Stimulated activated CD8-positive, alpha-beta memory T cell treated with anti-CD3 and anti-CD28 coated beads, Interleukin-4, amount 100 ng/mL, for 4 hours (primary cell): ENCODE measurements at places on chromosomes 5 and 9.
A peak's percentile ranks its signal among the peaks of the same experiment; 100 is the strongest.

DNA sequence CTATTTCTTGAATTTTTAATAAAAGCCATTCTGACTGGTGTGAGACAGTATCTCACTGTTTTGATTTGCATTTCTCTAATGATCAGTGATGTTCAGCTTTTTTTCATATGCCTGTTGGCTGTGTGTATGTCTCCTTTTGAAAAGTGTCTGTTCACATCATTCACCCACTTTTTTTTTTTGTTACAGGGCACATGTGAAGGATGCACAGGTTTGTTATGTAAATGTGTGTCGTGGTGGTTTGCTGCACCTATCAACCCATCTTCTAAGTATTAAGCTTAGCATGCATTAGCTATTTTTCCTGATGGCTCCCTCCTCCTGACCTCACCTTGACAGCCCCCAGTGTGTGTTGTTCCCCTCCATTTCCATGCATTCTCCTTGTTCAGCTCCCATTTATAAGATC is 39.3 kb upstream of the IFNE start:
- DNase-seq: no peak

GRCh38 chr9:84061613-84062193 is 81.1 kb downstream of the RMI1 start:
- no peak for DNase-seq

- no peak for DNase-seq
Observed at GRCh38 chr5:96745844-96746531, 61.8 kb downstream of the ERAP1 start.

DNA sequence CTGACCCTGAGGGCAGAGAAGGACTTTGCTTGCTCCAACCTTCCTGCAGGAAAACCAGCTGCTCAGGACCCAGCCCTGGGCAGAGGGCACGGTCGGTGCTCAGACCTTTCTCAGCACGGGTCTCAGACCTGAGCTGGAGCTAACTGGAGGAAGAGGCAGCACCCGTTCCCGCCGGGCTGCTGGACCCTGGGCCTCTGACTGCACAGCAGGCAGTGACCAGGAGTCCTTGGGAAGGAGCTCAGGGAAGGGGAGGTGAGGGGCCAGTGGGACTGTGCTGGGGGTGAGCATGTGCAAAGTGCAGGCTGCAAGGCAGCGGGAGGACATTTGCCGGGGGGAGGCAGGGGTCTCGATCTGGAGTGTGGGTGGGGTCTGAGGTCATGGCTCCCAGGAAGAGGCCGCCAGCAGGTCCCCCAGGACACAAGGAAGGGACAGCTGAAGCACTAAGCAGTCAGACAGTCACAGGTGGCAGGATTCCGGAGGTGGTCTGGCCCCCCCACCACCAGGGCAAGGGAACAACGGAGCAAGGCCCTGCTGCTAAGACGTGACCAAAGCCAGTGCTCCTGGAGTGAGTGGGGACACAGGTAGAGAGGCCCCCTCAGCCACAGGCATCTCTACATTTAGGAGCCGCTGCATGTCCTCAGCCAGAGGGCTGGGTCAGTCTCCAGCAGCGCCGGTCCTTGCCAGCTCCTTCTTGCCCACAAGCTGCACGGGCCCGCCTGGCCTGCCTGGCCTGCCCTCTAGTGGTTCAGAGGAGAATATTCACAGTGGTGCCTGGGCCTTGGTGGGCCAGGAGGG is 4.8 kb upstream of the DPM2 start:
- no peak for DNase-seq

DNA sequence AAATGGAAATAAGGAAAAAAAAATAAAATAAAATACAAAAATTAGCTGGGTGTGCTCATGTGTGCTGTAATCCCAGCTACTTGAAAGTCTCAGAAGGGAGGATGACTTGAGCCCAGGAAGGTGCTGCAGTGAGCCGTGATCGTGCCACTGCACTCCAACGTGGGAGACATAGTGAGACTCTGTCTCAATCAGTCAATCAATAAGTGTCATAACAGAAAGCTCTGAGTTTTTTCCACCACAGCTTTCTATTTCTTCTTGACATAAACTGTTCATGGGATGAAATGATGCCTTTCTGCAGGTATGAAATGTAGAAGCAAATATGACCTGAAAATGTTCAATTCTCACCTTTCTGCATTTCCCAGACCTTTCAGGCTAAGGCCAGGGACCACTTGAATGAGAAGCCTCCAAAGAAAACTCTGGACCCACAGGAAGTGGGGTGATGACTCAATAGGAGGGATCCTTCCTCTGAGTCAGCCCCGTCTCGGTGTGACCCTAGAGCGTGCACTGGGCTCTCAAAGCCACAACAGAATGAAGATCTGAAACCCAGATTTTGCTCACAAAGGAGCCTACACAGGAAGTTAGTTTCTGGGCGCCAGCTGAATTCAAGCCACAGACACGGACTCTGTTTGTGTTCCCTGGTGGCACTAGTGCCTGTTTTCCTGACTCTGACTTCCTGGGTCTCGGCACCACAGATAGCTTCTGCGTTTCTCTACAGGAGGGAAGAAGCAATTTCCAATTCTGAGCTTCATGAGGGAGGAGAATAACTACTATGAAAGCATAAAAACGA is 62.0 kb downstream of the ANKH start:
- DNase-seq: peak; percentile 33

DNA sequence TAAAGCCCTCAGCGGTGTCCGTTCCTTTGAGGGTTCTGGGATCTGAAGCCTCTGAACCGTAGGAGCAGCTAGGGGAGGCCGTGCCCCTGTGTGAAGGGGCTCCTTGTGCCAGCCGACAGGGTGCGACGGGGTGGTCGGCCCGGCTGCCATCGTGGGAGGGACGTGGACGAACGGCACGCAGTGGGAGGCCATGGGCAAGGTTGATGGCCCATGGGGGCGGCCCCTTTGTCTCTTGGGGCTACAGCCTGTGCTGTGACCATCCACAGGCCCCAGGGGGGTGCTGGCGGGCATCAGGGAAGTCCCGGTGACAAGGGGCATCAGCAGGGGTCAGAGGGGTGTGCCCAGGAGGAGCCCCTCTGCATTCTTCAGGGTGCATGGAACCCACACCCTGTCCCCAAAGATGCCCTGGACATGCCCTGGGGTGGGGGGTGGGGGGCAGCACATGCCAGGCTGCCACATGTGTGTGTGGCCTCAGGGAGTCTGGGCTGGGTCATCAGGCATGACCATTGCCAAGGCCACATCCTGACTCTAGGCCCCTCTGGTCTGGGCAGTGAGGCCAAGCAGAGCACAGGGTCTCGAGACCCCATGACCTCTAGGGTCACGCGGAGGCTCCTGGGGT is 49.6 kb upstream of the CACNA1B start:
- DNase-seq: no peak

DNA sequence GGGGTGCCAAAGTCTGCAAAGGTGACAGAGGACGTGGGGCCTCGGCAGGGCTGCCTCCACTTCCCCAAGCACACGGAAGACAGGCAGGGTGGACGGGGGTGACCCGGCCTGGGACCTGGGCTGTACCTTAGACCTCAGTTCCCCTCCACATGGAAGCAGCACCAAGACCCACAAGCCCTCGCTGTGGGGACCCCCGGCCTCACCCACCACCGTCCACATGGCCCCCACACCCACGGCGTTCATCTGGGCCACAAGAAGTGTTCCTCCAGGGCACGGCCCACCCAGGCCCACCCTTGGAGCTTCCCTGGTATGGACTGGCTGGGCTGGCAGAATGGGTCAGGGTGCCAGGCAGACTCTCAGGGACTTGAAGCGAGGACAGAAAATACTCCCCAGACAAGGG is 45.8 kb upstream of the NKD2 start:
- no peak for DNase-seq

- DNase-seq: no peak
Observed at GRCh38 chr9:126957687-126958053, 43.1 kb downstream of the RALGPS1 start.

- no peak for DNase-seq
Observed at GRCh38 chr9:136180586-136180985, 24.3 kb downstream of the LHX3 start.

GRCh38 chr5:157972579-157972978 is 113.6 kb upstream of the CLINT1 start:
- DNase-seq: no peak

- no peak for DNase-seq
Observed at GRCh38 chr5:157165668-157166067, 396 bp downstream of the GARIN3 start.

DNA sequence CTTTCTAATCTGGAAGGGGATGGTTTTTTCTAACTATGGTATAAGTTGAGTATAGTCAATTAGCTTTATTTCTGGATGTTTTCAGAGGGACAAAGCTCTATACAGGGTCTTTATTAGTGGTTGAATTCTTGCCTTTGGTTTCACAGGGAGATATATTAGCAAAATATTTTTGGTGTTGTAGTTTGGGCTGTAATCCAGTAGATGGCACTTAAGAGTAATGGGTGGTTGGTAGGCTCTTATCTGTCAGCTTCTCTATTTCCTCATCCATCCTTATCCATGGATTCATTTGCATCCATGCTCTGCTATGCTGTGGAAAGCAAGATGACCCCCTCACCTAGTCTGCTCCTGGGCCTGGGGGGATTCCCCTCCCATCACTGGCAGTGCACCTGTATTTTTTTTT is 363.6 kb upstream of the CYLC2 start:
- no peak for DNase-seq

DNA sequence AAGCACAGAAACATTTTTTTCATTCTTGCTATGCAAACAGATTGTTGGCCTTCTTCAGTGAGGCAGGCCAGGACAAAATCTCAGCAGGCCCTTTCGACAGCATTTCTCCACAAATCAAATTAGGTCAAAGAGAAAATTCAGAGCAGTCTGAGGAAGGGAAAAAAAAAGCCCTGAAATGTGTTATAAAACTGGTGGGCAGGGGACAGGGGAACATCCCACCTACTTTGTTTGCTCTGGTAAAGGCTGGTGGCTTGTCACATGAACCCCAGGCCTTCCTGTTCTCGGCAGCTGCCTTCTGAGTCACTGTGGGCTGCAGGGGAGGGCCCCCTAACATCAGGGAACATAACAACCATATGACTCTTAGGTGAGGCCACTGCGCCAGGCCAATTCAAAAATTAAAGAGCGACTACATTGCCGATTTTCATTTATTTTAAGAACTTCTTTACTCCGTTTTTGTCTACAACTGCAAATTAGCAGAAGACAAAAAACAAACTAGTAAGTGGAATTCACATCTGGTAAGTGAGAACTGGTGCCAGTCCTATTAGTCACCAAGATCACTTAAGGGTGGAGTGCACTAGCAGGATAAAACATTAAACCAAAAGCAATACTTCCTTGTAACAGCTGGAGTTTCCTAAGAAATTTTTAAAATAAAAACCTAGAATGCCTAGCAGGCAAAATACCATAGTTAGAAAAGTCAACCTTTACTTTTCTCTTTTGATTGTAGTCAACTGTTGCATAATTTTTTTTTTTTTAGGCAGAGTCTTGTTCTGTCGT is 46.2 kb upstream of the DENND4C start:
- DNase-seq: peak; percentile 77

- no peak for DNase-seq
Observed at GRCh38 chr5:93674866-93675459, 66.4 kb downstream of the POU5F2 start.

- DNase-seq: peak; percentile 11
Observed at GRCh38 chr9:38392235-38393127, at the start of gene ALDH1B1. Gene ALDH1B1, plus strand, starts transcription at chr9:38392702. Its CDS starts 3,047 bp downstream, at chr9:38395749.

DNA sequence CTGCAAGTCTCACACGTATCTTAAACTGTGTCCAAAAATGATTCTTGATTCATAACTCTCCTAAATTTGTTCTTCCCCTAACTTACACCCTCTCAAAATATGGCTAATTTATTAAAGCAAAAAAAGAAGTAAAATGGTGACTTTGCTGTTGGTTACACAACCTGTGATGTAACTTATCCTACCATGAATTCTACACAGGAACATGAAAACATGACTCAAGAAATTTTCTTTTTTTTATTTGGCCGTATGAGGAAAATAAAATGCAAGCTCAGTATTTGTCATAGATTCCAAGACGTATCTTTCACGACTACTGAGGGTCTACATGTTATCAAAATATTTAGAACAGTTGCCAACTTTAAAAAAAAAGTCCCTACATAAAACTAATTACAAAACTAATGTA is 9.2 kb downstream of the LIFR start:
- DNase-seq: no peak

DNA sequence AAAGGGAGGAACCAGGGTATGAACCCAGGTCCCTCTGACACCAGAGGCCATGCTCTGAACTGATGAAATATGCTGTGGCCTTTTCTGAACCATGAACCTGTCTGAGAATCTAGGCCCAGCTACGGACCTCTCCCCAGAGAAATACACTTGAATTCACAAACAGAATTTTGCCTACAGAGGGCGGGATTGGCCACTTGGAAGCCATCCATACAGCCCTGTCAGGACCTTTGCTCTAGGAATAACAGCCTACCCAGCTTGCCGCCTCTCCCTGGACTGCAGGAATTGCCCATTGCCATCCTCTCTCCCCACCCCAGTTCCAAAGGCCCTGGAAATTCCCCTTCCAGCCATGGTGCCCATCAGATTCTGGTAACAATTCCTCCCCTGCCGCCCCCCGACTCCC is 26.6 kb downstream of the MORN5 start:
- no peak for DNase-seq

DNA sequence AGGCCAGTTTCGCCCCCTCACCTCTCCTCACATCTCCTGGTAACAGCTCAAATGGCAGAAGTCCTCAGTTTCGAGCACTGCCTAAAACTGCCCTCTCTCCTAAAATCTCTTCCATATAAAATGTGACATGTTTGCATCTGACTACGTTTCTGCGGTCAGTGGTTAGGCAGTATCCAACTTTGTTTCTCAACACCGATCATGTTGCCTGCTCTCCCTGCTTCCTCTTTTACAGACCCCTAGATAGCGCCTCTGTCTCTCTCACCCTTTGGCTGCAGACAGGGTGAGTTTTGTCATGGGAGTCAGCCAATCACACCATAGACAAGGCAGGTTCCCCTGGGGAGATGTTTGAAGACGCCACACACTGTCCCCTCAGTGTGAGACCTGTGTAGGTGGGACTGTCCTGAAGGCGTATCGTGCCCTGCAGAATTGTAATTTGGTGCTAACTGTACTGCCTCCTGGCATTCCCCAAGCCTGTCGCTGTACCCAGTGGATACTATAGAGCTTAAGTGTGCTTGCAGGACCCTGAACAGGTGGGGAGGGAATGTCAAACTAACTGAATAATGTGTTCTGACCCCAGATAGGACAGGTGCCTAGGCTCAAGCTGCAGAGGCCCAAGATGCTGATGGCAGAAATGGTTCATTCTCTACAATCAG is 1.1 kb downstream of the HEXB start:
- DNase-seq: no peak

GRCh38 chr9:6884990-6885389 is 127.2 kb downstream of the KDM4C start:
- no peak for DNase-seq

DNA sequence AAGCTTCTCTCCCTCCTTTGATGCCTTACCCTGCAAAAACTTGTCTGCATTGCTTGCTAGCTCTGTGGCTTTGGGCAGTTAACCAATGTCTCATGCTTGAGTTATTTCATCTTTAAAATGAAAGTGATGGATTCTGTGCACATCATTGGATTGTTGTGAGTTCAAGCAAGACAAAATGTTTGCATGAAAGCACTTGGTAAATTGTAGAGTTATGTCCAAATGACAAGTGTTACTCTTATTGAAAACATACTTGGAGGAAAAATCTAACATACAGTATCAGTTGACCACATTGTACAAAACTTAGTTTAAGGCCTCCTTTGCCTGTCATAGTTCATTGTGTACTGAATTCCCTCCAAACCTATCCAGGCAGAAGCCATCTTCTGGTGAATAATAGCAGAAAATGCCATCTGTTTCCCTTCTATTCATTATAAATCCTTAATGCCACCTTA is 30.0 kb downstream of the TGFBR1 start:
- no peak for DNase-seq

GRCh38 chr5:581266-581665 is 30.9 kb upstream of the CEP72 start:
- no peak for DNase-seq

GRCh38 chr9:127225801-127226625 is 38.6 kb upstream of the GARNL3 start:
- DNase-seq: no peak
